Thyroid gland (tissue), 4 donors: ENCODE measurements at places on chromosomes 3 and 15. TPM values are rescaled to one million over a fixed set of nuclear protein-coding genes. Genes with fewer than 3 reads are reported as not detected.

SLC35G2 gene
- total RNA-seq: 11.4 TPM

ITPKA gene
- total RNA-seq: not detected

RBMS3 gene
- 142 TPM for total RNA-seq

EIF4E3 gene
- total RNA-seq: 18.4 TPM

IL16 gene
- 6.7 TPM for total RNA-seq

TMEM158 gene
- 0.78 TPM for total RNA-seq

PYGO1 gene
- total RNA-seq: 19.4 TPM

ZBTB11 gene
- total RNA-seq: 37.8 TPM

NR2E3 gene
- 0.45 TPM for total RNA-seq

GRCh38 chr3:65083240-65083639 is 395.4 kb upstream of the ADAMTS9 start:
- no peak for DNase-seq

DNA sequence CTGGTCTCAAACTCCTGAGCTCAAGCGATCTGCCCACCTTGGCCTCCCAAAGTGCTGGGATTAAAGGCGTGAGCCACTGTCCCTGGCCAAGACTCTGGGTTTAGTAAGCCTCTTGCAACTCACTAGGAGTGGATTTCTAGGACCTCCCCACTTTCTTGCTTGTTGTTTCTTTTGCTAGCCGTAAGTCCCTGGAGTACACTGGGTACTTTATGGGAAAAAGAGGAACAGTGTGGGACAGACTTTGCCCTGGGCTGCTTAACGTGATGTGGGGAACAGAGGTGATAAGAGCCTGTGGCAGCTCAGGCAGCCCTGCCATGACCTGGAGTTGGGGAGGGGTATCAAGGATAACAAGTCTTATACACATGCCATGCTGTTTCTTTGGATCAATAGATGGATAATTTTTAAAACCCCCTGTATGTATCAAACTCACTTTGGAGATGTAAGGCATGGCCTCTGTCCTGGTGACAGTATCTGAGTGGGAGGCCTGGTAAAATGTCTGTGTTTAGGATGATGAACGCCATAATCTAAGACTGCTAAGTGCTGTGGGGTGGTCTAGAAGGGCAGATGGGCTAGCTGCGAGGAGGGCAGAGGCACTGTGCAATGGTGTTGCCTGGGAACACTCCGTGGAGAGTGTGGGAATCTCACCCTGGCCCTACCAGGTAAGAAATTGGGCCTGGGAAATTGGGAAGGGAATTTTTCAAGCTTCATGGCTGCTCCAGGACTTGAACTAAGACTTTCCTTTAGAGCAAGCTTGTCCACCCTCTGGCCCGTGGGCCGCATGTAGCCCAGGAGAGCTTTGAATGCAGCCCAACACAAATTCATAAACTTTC is 54.8 kb downstream of the SMAD3 start:
- no peak for DNase-seq

DNA sequence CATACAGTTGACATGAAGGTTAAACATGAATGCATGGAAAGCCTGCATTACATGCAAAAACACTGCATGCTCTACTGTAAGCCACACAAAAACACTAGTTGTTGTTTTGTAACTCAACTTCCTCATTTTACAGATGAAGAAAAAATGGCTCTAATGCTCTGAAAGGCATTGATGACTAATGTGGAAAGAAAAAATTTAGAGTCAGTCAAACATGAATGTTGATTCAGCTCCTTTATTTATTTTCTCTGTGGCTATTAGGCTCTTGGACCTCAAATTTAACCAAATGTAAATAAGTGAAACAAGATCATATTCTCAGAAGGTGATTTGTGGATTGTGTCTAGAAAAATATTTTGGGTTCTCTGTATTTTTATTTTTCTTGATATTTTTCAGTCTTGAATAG is 336.7 kb upstream of the ZNF717 start:
- DNase-seq: no peak

DNA sequence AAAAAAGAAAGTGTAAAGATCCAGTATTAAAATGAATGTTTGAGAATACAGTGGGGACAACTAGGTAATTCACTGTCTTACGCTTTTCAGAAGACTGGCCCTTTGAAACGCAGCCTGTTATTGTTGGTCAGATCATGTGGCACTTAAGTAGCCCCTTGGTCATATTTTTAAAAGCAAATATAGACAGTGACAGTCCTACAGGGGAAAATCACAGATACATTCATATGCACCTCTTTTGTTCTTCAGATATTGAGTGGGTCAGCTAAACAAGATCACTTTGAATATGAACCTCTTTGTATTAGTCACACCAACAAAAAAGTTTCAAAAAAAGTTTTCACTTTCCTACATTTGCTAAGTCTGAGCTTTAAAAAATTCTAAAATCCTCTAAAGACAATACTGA is 36.0 kb downstream of the TIGIT start:
- no peak for DNase-seq

- no peak for DNase-seq
These were observed 5.2 kb upstream of the NANOGP8 start for GRCh38 chr15:35090104-35090807.

- peak; percentile 38 for DNase-seq
These were observed 39.7 kb downstream of the NBEAL2 start for GRCh38 chr3:47019201-47019600.
